Panc1 (cell line): ENCODE measurements at places on chromosomes 3 and 15. TPM values are rescaled to one million over a fixed set of nuclear protein-coding genes. Genes with fewer than 3 reads are reported as not detected.
A peak's percentile ranks its signal among the peaks of the same experiment; 100 is the strongest.

GRCh38 chr15:63176302-63176701, 13.1 kb upstream of the RAB8B start:
- no peak overlapping the region for H3K27ac ChIP-seq
- H3K36me3 ChIP-seq: no peaks in the 10 kb centered on the region
- no peak for DNase-seq

GRCh38 chr15:65525622-65526021, 4.6 kb upstream of the HACD3 start:
- no peaks in the 10 kb centered on the region for H3K4me1 ChIP-seq
- no peak for DNase-seq
- no peak overlapping the region for H3K27ac ChIP-seq
- H3K36me3 ChIP-seq: no peaks in the 10 kb centered on the region
- H3K4me3 ChIP-seq: no peak overlapping the region
- no peaks in the 10 kb centered on the region for H3K27me3 ChIP-seq

DNA sequence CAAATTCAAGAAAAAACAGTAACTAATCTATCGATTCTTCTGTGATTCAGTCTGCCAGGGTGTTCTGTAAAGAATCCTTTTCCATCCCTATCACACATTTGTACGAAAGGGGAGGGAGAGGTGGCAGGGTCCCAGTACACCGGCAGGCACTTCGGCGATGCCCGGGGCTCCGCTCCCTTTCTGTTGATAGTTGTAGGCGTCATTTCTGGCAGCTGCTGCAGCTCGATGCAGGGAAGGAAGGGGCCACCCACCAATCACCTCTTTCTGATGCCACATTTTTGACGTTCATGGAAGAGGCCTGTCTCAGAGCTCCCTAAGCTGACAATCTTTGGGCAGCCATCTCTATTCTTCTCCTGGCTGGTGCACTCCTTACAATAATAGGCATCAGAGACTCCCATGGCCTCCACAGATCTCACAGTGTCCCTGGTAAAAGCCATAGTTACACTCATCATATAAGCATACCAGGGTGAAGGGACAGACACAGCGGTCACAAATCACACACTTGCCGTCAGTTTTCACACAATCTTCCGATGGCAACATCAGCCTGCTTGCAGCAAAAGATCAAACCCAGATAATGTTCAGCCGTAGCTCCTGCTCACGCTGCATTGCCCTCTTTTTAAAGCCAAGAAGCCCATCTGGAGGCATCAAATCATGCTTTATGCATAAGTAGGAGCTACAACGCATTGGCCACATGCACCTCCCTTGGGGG, 60.8 kb upstream of the ZBTB38 start:
- no peaks in the 10 kb centered on the region; the same call in 1 of the 2 replicates for H3K36me3 ChIP-seq
- no peak overlapping the region for H3K4me3 ChIP-seq
- H3K27ac ChIP-seq: no peak overlapping the region
- H3K27me3 ChIP-seq: no peaks in the 10 kb centered on the region

- H3K36me3 ChIP-seq: no peaks in the 10 kb centered on the region
Measured at GRCh38 chr3:114351822-114352145, 58.0 kb downstream of the TIGIT start.

DNA sequence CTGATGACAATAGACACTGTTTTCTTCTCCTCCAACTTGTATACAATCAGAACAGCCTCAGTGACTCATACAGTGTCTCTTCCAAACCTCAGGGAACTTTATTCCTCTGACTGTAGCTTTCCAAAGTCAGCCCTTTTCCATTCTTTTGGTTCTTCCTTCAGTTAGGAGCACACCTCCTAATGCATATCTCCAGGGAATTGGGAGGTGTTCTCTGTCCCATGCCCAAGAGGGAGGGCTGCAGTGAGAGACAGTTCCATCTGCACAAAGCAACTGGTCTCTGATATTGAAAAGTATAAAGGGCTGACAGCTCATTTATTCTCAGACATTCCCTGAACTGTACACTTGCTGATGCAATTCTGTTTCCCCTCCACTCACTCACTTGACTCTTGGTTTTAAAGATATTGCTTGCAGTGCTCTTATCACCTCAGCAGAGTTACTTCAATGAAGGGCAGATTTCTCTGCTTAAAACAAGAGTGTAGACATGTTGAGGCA, 337.8 kb upstream of the TBC1D5 start:
- no peaks in the 10 kb centered on the region for H3K4me1 ChIP-seq
- no peak overlapping the region for H3K4me3 ChIP-seq
- H3K27ac ChIP-seq: no peak overlapping the region
- no peaks in the 10 kb centered on the region for H3K36me3 ChIP-seq
- DNase-seq: no peak

DNA sequence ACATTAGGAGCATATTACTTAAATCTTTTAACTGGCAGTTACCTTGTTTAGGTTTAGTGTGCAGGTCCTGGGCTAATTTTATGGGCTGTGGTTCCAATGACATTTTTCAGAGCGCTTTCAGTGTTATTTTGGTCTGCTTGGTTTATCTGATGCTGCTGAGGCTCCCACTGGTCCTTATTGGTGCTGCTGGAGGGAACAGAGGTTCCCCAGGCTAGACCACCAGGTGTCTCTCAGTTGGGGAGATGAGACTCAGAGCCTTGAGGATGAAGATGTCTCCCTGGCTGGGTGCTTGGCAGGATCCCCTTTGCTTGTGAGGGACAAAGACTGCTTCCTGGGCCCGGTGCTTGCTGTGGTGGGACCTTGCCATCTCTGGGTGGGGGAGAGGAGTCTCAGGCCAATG, 28.3 kb upstream of the TASOR start:
- no peak for DNase-seq
- H3K4me3 ChIP-seq: no peak overlapping the region
- H3K27me3 ChIP-seq: no peaks in the 10 kb centered on the region
- no peaks in the 10 kb centered on the region for H3K36me3 ChIP-seq

DNA sequence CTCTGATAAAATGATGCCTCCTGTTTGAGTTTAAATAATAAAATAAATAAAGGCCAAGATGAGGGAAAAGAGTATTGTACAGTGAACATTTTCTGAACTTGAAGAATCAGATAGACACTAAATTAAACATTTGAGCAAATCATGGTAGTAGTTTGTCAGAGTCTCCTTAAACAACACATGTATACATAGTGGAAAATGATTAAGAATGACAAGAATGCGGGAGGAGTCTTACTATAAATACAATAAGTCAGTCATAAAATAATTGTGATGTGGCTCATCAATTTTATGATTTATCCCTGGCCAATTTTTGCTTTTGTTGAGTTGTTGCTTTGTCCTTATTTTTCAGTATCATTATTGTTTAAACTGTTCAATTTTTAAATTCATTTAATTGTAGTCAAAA, 158.0 kb upstream of the TMC3 start:
- no peaks in the 10 kb centered on the region for H3K27me3 ChIP-seq
- no peaks in the 10 kb centered on the region for H3K36me3 ChIP-seq
- no peak overlapping the region for H3K27ac ChIP-seq
- H3K4me1 ChIP-seq: no peaks in the 10 kb centered on the region

- no peak overlapping the region for H3K27ac ChIP-seq
- H3K36me3 ChIP-seq: no peaks in the 10 kb centered on the region
- no peak overlapping the region for H3K4me3 ChIP-seq
Measured at GRCh38 chr15:54277834-54278233, 299.6 kb downstream of the UNC13C start.

DNA sequence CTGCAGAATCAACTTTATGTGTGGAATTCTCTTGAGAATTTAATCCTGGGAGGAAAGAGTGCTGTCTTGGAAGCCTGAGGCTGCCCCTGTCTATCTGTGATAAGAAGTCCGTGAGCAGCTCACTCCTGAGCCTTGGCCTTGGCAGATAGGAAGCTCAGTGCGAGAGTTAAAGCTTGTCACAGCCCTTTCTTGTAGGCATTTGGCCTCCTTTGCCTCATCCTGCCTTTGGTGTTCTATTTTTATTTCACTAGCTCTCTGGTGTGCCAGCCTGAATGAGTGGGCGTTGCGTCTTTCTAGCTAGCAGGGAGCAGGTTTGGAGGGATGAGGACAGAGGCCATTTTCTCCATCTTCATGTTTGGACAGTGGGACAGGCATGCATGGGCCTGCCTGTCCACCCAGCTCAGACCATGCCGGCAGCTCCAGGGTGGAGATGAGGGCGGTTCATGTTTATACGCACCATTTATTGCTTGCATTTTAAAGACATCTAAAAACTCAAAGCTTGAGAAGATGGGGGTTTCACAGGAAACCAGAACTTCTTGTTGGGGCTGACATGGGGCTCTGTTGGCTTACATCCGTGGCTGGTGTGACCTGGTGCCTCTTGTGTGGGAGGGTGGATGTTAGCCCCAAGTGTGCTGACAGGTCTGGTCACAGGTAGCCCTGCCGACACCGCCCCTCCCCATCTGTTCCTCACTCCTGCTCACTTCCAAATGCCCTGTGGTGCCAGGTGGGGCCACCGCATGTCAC, 29.8 kb downstream of the IRAK2 start:
- H3K36me3 ChIP-seq: no peaks in the 10 kb centered on the region
- H3K27ac ChIP-seq: peak overlapping the region; percentile 93
- peaks cover 83% of the 10 kb centered on the region for H3K4me1 ChIP-seq
- H3K4me3 ChIP-seq: no peak overlapping the region
- no peak for DNase-seq

- no peak overlapping the region for H3K4me3 ChIP-seq
- DNase-seq: no peak
- no peaks in the 10 kb centered on the region; the same call in 1 of the 2 replicates for H3K4me1 ChIP-seq
Measured at GRCh38 chr15:69652293-69652692, 199.7 kb downstream of the RPLP1 start.

DNA sequence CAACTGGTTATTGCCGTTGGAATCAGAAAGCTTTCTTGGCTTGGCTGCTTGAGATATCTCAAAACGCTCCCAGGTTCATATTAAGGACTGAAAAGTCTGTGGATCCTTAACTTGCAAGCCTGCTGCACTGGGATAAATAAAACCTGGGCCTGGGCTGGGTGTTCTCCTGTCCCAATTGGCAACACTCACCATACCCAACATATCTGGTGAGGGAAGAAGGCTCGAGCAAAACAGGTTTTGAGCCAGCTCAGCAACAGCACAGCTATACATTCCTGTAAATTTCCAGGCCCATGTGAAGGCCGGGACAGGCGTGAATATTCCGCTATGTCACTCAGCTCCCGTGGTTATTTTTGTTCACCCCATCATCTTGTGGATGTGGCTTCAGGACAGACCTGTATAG, 169.0 kb upstream of the BCL6 start:
- H3K36me3 ChIP-seq: no peaks in the 10 kb centered on the region
- no peak for DNase-seq
- no peak overlapping the region for H3K4me3 ChIP-seq
- peaks cover 34% of the 10 kb centered on the region for H3K4me1 ChIP-seq
- H3K27me3 ChIP-seq: no peaks in the 10 kb centered on the region

- no peak overlapping the region for H3K27ac ChIP-seq
- no peaks in the 10 kb centered on the region for H3K36me3 ChIP-seq
- H3K4me3 ChIP-seq: no peak overlapping the region
- no peaks in the 10 kb centered on the region for H3K27me3 ChIP-seq
- H3K4me1 ChIP-seq: no peaks in the 10 kb centered on the region
Measured at GRCh38 chr15:72033285-72033684, 84.7 kb downstream of the MYO9A start.

DNA sequence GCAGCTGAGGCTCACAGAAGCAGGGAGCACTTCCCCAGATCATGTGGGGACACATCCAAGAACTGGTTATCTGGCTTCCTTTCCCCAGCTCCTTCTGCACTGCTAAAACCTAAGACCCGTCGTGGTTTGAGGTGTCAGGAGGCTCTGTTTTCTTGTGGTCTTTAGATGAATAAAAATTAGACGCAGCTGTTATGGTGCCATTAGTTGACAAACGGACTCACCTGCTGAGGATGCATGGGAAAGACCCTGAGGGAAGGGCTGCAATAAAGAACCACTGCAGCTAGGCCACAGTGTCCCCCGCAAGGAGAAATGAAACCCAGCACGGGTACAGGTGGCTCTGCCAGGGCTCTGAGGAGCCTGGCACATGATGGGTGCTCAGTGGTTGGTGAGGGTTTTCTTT, 99.4 kb downstream of the IQSEC1 start:
- H3K27me3 ChIP-seq: no peaks in the 10 kb centered on the region
- DNase-seq: no peak
- H3K4me3 ChIP-seq: no peak overlapping the region

GRCh38 chr15:97140216-97140615, 809.7 kb downstream of the NR2F2 start:
- no peaks in the 10 kb centered on the region for H3K36me3 ChIP-seq
- H3K27ac ChIP-seq: no peak overlapping the region
- no peaks in the 10 kb centered on the region for H3K4me1 ChIP-seq
- no peaks in the 10 kb centered on the region for H3K27me3 ChIP-seq
- H3K4me3 ChIP-seq: no peak overlapping the region

DNA sequence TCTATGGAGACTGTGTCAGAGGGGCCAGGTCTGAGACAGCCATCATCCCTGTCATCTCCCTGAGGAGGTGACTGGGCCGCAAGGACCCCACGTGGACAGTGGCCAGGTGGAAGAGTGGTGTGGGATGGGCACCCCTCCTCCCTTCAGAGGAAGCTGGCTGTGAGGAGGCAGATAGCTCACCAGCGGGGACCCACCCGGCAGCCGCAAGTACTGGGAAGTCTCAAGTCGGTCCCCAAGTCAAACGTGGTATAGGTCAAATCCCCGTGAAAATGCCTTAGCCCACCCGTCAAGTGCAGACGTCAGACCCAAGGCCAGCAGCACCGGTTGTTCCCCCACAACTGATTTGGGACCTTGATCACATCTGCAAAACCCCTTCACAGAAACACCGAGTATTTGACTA, 12.3 kb upstream of the KLF13 start:
- H3K27me3 ChIP-seq: no peaks in the 10 kb centered on the region
- H3K4me1 ChIP-seq: no peaks in the 10 kb centered on the region
- no peak overlapping the region for H3K27ac ChIP-seq
- DNase-seq: no peak
- no peak overlapping the region for H3K4me3 ChIP-seq

The FAM3D gene
- total RNA-seq: not detected

The SEMA3G gene
- 1.6 TPM for total RNA-seq

The COL8A1 gene
- total RNA-seq: 0.13 TPM

The HRH1 gene
- 4.6 TPM for total RNA-seq

The ACY1 gene
- total RNA-seq: 50.3 TPM
